Astrocyte (in vitro differentiated cells and primary cell): ENCODE measurements at places on chromosomes 2 and 18. TPM values are rescaled to one million over a fixed set of nuclear protein-coding genes. Genes with fewer than 3 reads are reported as not detected.

The KIF3C gene
- total RNA-seq = 37.6 and 38.7 TPM in 2 replicates

DNA sequence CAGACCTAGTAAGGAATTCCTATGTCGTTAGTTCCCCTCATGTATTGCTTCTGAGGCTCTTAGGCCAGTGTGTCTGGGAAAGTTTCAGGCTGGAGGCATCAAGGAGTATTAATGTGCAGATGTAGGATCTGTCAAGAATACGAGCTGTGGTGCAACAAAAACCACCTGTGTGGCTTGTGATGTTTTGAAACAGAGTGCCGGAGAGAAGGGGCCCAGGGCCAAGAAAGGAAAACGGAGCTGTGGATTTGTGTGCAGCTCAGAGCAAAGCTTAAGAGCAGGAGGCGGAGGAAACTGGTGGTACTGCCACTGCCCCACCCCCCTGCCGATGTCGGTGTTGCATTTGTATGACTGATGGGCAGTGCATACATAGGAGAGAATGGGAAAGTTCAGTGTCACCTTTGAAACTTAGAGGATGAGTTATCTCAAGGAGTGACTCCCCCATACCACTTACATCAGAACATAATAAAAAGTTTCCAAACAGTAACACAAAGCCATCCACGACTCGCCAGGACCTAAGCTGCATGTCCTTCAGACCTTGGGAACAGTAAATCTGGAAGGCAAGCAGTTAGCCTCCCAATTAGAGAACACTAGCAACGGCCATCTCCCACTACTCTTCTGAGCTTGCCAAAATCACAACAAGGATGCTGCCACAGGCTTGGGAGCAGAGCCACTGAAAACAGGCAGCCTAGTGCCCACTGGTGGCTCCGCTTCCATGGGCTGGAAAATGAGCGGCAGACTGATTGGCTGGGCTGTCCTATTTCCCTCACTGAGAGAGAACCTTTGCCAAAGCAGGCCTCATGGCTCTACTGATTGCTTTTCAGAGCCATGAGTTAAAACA lies 152.7 kb upstream of the NT5C1B start:
- no peak overlapping the region for H3K4me3 ChIP-seq
- no peak for DNase-seq
- H3K27ac ChIP-seq = no peak overlapping the region
- H3K36me3 ChIP-seq = no peaks in the 10 kb centered on the region

- DNase-seq = peak; percentile 80
- H3K27me3 ChIP-seq = no peaks in the 10 kb centered on the region
- peaks cover 4% of the 10 kb centered on the region for H3K36me3 ChIP-seq
- H3K27ac ChIP-seq = no peak overlapping the region
- no peak overlapping the region for H3K4me3 ChIP-seq
- peaks cover 36% of the 10 kb centered on the region for H3K4me1 ChIP-seq
Measured at GRCh38 chr2:100008956-100009355, 133.4 kb downstream of the AFF3 start.

The ALKAL2 gene
- 1.3 and 1.5 TPM in 2 replicates for total RNA-seq

DNA sequence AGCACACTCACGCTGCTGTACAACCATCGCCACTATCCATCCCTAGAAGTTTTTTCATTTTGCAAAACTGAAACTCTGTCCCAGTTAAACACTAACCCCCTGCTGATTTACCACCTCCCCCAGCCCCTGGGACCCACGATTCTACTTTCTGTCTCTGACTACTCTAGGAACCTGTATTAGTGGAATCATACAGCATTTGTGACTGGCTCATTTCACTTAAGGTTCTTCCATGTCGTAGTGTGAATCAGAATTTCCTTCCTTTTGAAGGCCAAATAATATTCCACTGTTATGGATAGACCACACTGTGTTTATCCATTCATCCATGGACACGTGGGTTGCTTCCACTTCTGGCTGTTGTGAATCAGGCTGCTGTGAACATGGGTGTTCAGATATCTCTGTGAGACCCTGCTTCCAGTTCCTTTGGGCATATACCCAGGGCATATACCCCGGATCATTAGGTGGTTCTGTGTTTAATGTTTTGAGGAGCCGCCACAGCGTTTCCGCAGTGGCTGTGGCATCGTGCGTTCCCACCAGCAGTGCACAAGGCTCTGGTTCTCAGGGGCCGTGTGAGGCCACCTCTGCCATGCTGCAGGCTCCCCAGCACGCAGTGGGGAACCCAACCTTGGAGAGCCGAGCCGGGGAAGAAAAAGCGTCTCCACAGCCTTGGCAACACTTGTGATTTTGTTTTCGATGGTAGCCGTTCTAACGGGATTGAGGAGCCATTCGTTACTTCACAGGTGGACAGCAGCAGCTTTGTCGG lies 10.1 kb downstream of the RAMP1 start:
- H3K4me1 ChIP-seq = peaks cover 36% of the 10 kb centered on the region
- no peak for DNase-seq
- no peak overlapping the region for H3K4me3 ChIP-seq
- H3K27me3 ChIP-seq = no peaks in the 10 kb centered on the region
- no peak overlapping the region for H3K27ac ChIP-seq

GRCh38 chr2:190634381-190634780 lies 14.5 kb upstream of the NAB1 start:
- no peaks in the 10 kb centered on the region for H3K27me3 ChIP-seq
- no peak overlapping the region for H3K27ac ChIP-seq
- H3K36me3 ChIP-seq = no peaks in the 10 kb centered on the region
- no peak overlapping the region for H3K4me3 ChIP-seq
- DNase-seq = peak; percentile 12
- H3K4me1 ChIP-seq = peaks cover 22% of the 10 kb centered on the region

- H3K27me3 ChIP-seq = peaks cover 36% of the 10 kb centered on the region
- DNase-seq = no peak
- H3K4me3 ChIP-seq = no peak overlapping the region
- H3K4me1 ChIP-seq = peaks cover 27% of the 10 kb centered on the region
- H3K36me3 ChIP-seq = no peaks in the 10 kb centered on the region
Measured at GRCh38 chr2:15731213-15731888, 139.7 kb downstream of the DDX1 start.

The PARD3B gene
- 6.5 and 7.0 TPM in 2 replicates for total RNA-seq

DNA sequence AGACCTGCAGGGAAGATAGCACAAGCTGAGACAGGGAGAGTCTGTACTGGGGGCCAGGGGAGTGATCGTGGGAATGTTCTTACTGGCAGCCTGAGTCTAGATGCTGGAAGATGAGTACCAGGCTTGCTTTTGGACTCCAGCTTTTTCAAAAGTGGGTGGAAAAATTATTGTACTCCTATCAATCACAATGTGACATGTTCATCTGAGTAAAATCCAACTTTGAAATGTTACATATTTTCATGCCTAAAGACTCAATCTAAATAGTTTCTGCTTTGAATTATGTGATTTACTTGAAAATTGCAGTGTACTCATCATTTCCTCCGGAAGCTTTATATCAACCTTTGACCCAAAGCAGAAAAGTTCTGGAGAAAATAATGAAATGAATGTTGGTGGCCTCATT lies 49.7 kb upstream of the ST3GAL5 start:
- peaks cover 26% of the 10 kb centered on the region for H3K4me1 ChIP-seq
- H3K27me3 ChIP-seq = no peaks in the 10 kb centered on the region
- no peak for DNase-seq
- no peak overlapping the region for H3K27ac ChIP-seq
- H3K4me3 ChIP-seq = no peak overlapping the region
- H3K36me3 ChIP-seq = no peaks in the 10 kb centered on the region

DNA sequence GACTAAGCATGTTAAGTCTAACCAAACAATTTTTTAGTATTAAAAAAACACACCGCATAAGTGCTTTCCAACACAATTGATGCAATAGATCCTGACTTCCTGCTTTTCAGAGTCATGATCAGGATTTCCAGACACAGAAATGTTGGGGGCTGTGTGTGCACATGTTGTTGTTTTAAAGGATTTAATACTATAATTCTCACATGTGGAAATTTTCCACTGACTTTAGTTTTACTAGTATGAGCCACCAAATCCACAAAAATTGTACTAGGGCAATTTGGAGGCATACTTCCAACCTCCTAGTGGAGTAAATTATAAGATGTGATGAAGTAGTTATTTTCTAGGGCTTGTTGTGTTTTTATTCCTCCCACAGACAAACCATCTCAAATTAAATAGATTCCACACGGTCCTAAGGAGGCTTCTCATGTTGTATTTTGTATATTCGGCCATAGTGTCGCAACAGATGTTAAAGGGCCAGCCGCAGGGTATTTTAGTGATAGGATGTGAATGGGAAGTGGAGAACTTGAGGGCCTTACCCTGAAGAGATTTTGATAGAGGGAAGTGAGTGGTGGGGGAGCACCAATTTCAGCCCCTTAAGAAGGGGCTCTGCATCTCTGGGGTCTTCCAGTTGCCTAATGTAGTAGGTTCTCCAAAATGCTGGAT lies 108.9 kb upstream of the KLF7 start:
- H3K36me3 ChIP-seq = no peaks in the 10 kb centered on the region
- H3K4me1 ChIP-seq = no peaks in the 10 kb centered on the region
- no peaks in the 10 kb centered on the region for H3K27me3 ChIP-seq
- DNase-seq = no peak

DNA sequence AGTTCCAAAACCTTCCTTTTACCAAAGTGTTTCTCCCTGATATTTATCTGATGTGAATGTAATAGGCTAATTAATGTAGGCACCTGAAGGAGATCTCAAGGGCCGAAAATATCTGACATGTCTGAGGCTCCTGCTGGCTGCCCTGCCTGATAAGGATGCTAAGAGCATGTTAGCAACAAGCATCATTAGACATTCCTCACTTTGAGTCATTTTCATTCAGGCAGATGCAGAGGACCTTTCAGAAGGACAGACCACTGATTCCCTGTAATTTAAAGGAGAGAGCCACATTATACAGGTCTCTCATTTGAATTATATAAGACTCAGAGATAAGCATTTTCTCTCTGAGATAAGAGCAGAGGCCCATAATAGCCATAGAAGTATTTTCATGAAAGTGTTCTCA lies 222.4 kb upstream of the NCKAP5 start:
- no peak overlapping the region for H3K4me3 ChIP-seq
- peaks cover 27% of the 10 kb centered on the region for H3K4me1 ChIP-seq
- H3K36me3 ChIP-seq = no peaks in the 10 kb centered on the region
- peak; percentile 68 for DNase-seq
- H3K27ac ChIP-seq = peak overlapping the region; percentile 78
- H3K27me3 ChIP-seq = no peaks in the 10 kb centered on the region

GRCh38 chr2:69181806-69182427 lies 168.9 kb downstream of the ANTXR1 start:
- H3K27me3 ChIP-seq = no peaks in the 10 kb centered on the region
- peak; percentile 40 for DNase-seq
- H3K36me3 ChIP-seq = peaks cover 16% of the 10 kb centered on the region
- no peak overlapping the region for H3K4me3 ChIP-seq

- H3K4me1 ChIP-seq = no peaks in the 10 kb centered on the region
- DNase-seq = no peak
- peaks cover 2% of the 10 kb centered on the region for H3K36me3 ChIP-seq
- H3K4me3 ChIP-seq = peak overlapping the region; percentile 83
- H3K27me3 ChIP-seq = no peaks in the 10 kb centered on the region
- H3K27ac ChIP-seq = peak overlapping the region; percentile 77
Measured at GRCh38 chr2:55518841-55519165, 715 bp upstream of the CFAP36 start.

DNA sequence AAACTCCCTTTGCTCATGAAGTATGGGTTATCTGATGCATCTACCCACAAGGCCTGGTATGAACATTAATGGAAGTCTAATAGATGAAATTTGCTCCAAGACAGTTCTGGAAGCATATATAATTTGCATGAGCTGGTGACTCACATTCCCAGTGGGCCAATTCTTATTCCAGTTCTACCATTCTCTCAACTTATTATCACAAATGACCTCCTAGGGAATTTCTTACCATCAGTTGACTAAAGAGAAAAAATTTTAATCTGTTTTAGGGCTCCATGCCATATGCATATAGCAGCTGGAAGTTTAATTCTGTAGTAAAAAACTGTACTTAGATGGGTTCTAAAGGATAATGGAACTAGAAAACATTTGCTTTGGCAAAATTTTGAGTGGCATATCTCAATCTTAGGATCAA lies 165.2 kb upstream of the COL3A1 start:
- H3K27me3 ChIP-seq = no peaks in the 10 kb centered on the region
- peak; percentile 94 for DNase-seq
- H3K36me3 ChIP-seq = no peaks in the 10 kb centered on the region
- peak overlapping the region; percentile 19 for H3K27ac ChIP-seq

DNA sequence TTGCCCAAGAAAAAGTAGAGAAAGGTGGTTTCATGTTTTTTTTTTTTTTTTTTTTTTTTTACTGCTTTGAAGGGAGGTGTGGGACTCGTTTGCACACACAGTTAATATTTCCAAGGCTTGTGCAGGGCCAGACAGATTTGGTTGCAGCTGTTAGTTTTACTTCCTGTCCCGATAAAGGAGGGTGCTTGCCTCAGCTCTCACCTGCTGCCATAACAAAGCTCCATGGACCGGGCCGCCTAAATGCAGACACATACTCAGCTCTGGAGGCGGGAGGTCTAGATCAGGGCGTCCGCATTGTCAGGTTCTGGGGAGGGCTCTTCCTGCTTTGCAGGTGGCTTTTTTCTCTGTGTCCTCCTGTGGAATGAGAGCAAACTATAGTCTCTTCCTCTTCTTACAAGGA lies 69.9 kb downstream of the ODC1 start:
- no peaks in the 10 kb centered on the region for H3K36me3 ChIP-seq
- H3K4me3 ChIP-seq = no peak overlapping the region
- peaks cover 3% of the 10 kb centered on the region for H3K4me1 ChIP-seq

DNA sequence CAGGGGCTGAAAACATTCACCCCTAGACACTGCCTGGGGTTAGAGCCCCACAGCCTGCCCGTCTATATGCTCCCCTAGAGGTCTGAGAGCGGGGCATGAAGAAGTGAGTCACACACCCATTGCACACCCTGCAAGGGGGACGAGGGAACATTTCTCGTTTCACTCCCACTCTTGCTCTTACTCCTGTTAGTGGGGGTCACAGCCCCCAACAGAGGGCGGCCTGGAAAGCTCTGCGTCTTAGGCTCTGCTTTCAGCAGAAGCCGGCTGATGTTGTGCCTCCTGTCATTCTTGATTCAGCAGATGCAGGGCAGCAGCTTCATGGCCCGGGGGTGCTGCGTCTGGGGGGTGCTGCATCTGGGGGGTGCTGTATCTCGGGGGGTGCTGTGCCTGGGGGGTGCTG lies 141.3 kb downstream of the ASB1 start:
- no peaks in the 10 kb centered on the region for H3K36me3 ChIP-seq
- no peak for DNase-seq
- no peak overlapping the region for H3K27ac ChIP-seq

DNA sequence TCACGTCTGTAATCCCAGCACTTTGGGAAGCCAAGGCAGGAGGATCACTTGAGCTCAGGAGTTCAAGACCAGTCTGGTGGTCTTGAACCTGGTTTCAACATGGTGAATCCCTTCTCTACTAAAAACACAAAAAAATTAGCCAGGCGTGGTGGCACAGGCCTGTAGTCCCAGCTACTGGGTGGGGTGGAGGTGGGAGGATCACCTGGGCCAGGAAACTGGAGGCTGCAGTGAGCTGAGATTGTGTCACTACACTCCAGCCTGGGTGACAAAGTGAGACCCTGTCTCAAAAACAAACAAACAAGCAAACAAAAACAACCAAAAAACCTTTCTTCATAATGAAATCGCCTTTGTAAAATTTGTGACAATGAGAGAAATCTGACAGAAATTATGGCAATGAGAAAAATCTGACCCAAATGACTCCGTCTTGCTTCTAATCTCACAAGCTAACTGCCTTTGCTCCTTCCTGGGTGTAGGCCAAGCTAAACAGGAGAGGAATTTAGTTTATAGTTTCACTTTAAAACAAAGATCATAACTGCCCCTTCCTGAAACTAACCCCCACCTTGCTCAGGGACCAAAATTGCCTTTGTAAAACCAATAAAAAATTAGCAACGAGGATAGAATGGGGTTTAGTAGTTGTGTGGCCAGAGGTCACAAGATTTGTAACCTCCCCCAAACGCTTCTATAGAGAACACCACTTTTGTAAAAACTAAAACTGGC lies 60.7 kb upstream of the KIF5C start:
- no peaks in the 10 kb centered on the region for H3K36me3 ChIP-seq
- H3K27me3 ChIP-seq = peaks cover 6% of the 10 kb centered on the region
- no peak overlapping the region for H3K27ac ChIP-seq

The BOLL gene
- not detected in 2 replicates for total RNA-seq
